SHP77 treated with DMSO at 0.1 percent for 48 hours (cell line): ENCODE measurements at places on chromosomes 5 and 9.

DNA sequence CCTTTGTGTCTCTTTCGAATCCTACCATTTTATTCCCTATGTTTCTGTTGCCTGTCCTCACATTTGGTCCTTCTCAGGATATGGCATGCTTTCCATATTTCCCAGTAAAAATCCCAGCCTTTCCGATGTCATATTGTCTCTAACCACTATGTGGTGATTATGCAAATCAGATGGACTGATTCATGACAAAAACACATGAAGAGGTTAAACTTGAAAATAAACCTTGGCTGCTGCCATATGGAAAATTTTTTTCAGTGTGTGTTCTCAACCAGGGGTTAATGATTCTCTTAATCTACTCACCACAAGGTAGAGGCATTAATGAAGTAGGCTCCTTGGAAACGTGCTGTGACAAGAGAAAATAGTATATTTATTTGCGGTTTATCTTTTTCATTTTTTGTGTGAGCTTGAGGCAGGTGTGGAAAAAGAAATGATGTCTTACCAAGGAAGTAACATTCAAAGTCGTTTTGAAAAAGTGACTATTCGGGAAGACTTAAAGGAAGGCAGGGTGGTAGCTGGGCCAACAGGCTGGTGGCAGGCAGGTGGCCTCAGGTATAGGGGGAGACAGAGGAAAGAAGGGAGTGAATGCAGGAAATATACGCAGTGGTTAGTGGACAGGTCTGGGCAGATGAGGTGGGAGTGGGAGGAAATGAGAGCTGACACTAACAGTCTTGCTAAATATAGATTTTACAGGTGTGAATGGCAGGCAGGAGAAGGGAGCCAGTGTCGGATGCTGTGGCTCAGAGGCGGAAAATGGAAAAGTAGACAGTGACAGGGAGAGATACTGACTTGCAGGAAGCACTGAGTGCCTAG is 46.2 kb downstream of the DMRT2 start:
- no peak for DNase-seq

DNA sequence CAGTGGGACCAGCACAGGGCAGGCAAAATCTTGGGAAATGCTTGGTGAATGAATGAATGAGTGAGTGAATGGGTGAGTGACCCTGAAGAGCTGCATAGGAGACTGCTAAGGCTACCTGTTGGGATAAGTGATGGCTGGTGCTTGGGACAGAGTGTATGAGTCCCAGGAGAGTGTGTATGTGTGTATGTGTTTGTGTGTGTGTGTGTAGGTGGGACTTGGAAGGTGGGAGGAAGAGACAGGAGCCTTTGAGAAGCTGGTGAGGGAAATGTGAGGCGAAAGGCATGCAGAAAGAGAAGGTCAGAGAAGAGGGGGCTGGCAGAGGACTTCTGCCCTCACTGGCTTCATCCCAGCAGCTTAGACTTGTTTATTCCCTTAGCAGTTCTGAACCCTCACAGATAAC is 33.3 kb upstream of the FOXE1 start:
- DNase-seq = no peak

GRCh38 chr5:56829137-56829908 is 14.0 kb downstream of the MAP3K1 start:
- DNase-seq = no peak

DNA sequence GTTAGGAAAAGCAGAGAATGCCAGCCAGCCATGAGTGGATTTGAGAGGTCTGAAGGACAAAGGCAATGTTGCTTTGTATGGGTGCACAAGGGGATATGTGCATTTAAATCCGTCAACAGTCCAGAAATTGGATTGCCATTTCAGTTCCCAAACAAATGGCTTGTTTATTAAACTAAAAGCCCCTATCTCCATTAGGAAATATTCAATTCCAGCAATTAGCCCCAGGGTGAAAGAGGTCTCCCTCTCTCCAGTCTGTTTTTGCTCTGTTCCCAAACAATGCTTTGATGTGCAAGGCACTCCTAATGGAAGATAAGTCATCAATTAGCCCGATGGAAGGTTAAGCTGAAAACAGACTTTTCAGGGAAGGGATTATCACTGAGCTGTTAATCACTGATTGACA is 101.3 kb downstream of the C9orf152 start:
- DNase-seq = no peak

DNA sequence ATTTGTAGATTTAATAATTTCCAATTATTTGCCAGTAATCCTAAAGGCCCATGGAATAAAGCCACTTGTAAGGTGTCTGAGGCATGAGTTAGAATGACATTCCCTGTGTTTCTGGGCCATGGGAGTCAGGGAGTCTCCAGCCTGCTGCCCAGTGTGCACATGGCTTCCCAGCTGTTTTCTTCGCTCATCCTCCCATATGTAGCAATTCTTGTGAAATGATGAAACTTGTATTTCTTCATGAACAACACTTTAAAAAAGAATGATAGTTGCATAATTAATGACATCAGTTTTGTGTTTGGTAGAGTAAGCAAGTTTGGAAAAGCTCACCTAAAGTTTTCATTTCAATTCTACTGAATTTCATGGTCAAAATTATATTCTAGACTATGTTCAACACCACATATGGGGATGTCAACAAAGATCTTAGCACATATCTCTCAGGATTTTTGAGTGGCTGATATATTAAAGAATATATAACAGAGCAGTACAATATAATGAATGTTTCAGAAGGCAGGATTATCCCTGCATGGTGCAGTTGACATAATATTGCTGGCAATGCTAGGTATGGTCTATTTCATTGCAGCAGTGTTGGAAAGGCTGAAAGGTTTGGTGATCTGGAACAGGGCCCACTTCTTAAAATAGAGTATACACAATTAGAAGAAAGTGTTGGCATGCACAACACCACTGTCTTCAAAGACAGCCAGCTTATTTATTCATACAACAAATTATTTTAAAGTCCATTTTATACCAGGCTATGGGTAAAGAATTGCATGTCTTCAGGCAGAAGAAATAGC is 44.7 kb downstream of the GRIN3A start:
- DNase-seq = no peak

DNA sequence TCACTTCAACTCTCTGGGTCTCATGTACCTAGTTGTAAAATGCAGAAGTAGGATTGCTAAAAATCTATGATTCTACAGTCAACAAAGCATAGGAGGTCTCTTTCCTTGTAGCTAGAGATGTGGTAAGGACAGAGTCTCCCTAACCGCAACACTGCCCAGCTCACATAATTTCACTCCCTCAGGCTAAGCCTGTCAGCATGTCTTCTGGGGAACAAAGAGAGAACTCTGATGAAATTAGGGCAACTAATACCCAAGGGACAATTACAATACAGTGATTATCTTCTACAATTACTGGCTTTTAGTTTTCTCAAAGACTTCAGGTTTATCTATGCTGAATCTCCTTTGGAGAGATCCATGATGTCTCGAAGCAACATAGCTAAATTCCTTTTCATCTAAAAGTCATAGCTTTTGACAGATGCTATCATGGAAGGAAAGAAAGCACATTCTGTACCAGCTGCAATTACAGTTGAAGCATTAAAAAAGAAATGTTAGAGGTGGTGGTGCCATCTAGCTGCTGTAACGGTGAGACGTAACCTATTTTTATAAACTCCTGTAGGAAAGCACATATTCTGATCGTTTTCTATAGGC is 141.1 kb upstream of the TARS1 start:
- DNase-seq = peak; percentile 17

GRCh38 chr5:147752666-147753290 is 29.8 kb downstream of the JAKMIP2 start:
- DNase-seq = no peak

GRCh38 chr9:128249558-128249907 is 26.3 kb downstream of the GOLGA2 start:
- DNase-seq = no peak

DNA sequence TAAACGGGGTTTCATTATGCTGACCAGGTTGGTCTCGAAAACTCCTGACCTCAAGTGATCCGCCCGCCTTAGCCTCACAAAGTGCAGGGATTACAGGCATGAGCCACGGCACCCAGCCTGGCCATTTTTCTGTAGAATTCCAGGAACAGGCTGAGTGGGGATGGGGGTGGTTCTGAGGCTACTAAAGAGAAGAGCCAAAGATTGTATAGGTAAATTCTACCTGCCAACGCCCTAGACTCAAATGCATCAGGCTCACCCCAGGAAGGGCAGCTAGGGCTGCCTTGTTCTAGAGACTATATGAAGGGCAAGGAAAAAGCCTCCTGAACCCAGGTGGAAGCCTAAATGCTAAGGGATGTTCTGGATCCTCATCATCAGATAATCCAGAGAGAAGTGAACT is 1.6 kb upstream of the C5orf52 start:
- no peak for DNase-seq

DNA sequence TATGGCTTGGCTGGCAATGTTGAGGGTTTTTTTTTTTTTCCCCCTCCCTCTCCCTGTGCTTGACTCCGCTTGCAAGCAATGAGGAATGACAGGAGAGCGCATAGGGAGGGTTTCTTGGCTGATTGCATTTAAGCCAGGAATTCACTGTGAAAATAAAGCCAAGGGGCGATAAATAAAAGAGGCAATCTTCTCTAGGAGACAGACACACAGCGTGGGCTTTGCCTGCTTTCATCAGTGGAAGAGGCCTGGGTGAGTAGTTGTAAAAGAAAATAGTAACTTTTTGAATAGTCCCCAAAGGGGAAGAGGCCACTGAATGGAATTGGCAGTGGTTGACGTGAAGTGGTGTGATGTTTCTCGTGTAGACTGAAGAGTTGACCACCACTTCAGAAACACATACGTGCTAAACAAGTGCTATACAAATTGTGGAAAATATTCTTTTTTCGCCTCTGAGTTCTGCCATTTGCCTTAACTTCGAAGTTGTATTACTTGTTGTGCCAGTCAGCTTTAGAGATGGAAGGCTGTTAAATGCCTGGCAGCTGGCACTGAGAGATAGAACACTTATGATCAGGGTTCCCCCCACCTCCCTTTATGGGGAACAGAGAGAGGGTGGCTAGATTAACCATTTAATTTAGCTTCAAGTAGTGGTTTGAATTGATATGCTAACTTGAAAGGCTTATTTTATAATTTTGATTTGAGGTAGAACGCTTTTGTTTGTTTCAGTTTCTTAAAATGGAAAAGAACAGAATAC is 3.0 kb downstream of the ZSWIM6 start:
- no peak for DNase-seq

GRCh38 chr5:13115476-13115875 is 829.0 kb downstream of the DNAH5 start:
- DNase-seq = no peak

- DNase-seq = no peak
Measured at GRCh38 chr9:87088621-87089365, 141.5 kb upstream of the GAS1 start.

- no peak for DNase-seq
Measured at GRCh38 chr5:69074664-69075521, 18.9 kb upstream of the SLC30A5 start.

GRCh38 chr5:127053049-127053448 is 20.3 kb downstream of the C5orf63 start:
- no peak for DNase-seq

DNA sequence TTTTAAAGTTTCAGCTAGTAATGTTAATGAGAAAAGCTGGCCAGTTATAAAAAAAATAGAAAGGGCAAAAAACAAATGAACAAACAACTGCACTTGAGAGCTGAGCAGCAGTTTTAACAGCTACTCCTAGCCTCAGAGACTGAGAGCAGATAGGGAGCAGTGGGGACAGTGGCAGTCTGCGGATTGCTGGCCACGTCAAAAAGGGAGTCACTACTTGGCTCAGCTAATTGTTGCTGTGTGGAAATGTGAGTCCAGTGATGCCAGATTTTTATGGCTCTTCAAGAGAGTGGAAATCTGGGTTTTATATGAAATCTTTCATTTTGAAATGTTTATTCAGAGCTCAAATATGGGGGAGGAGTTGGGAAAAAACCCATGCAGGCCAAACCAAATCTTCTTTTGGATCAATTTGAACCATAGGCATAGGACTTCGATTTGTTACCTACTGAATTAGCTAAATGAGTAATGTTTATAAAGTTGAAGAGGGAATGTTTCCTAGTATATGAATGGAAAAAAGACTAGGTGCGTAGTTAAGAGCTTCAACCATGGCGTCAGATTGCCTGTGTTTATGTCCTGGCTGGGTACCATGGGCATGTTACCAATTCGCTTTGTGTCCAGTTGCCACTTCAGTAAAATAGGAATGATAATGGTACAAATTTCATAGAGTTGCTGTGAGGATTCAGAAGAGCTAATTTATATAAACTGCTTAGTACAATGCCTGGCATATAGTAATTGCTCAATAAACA is 102.1 kb downstream of the PAM start:
- DNase-seq = no peak

- DNase-seq = no peak
Measured at GRCh38 chr9:106059886-106060285, 365.5 kb downstream of the TMEM38B start.

DNA sequence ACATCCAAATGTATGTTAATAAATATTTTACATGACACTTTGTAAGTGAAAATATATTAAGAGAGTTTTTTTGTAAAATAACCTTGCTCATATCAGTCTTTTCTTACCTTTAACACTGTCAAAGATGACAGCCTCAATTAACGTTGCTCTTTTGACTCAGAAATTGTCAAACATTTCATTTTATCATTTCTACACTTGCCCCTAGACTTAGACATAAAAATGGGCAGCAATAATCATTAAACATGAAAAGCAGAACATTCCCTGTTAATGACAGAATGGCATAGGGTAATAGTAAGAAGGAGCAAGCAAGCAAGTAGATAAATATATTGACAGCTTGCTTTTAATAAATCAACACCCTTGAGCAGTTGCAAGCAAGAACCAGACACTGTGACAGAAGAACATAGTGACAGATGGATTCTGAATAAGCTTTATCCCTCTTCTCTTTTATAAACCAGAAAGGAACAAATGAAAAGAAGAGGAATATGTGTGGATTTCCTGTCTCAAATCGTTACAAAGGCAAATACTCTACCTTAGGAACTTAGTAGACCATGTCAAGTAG is 796.0 kb upstream of the CHD1 start:
- DNase-seq = peak; percentile 75

DNA sequence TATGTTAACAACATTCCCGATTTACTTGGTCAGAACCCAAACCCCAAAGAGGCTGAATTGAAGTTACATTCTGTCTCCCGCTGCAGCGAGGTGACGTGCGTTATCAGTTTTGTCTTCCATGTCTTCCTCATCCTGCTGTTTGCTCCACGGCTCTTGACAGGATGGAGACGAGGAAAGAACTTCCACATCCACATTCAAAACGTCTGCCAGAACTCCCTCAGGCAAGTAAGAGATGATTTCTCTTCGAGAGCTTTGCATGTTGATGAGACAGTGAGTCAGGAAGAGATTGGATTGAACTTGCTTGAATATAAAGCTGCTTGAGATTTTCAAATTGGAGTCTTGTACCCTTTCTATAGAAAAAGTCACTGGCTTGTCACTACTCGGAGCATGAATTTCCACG is 242.6 kb downstream of the AUH start:
- DNase-seq = no peak

DNA sequence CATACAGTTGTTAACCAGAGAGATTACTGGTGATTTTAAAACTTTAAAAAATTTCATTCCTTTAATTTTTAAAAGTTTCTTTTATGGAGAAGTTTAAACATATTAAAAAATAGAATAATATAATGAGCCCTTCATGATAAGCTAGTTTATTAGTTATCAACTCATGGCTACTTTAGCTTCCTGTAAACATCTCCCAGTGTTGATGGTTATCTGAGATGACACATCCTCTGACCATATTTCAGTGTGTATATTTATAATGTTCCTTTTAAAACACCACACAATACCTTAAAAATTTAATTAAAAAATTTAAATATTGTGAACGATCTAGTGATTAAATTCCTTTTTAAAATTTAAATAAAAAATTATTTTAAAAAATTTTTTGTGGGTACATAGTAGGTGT is 74.1 kb downstream of the IPO11 start:
- no peak for DNase-seq

- DNase-seq = no peak
Measured at GRCh38 chr9:130768265-130768664, 66.8 kb upstream of the ABL1 start.

- DNase-seq = peak; percentile 56
Measured at GRCh38 chr5:5492087-5492933, 69.8 kb downstream of the ICE1 start.
